ENCODE measurements at places on chromosomes 2 and 18. TPM values are rescaled to one million over a fixed set of nuclear protein-coding genes. Genes with fewer than 3 reads are reported as not detected.

KIF5C gene
- total RNA-seq, result 3.2 TPM

DARS1 gene
- 37.4 TPM for total RNA-seq

FEV gene
- 0.69 TPM for total RNA-seq

LYPD6B gene
- total RNA-seq, result 3.3 TPM

ATP6V1C2 gene
- total RNA-seq, result 0.34 TPM

HAAO gene
- total RNA-seq, result 15.8 TPM

NIF3L1 gene
- total RNA-seq, result 5.9 TPM

SNED1 gene
- 19.2 TPM for total RNA-seq

FKBP7 gene
- total RNA-seq, result 1.2 TPM

FIGN gene
- total RNA-seq, result 4.6 TPM

TCF23 gene
- total RNA-seq, result not detected

L3MBTL4 gene
- 4.4 TPM for total RNA-seq

VWC2L gene
- total RNA-seq, result not detected
